Activated CD4-positive, alpha-beta T cell treated with anti-CD3 and anti-CD28 coated beads, Interleukin-2, amount 50 U/mL, for 16 hours (primary cell): ENCODE measurements at places on chromosomes 11 and 22.

- no peak for DNase-seq
These were observed 290.6 kb downstream of the JRKL start for GRCh38 chr11:96680211-96681018.

GRCh38 chr11:69200331-69201065, 44.8 kb downstream of the SMIM38 start:
- DNase-seq, result no peak

DNA sequence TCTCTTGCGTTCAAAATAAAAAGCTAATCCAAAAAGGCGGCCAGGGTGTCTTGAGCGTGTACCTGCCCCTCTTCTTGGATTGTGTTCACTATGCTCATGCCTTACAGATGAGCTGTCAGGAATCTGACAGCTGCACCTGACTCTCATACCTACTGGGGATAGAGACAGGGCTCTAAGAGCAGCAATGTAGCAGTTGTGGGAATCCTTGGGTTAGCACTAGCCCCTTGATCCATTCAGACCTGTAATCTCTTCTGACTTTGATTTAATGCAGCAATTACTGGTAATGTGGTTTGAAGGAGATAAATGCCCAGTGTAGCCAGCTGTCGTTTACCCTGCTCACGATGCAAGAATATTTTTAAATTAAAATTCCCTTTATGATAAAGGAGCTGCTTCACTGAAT, 145.8 kb downstream of the APOL5 start:
- DNase-seq, result no peak

- DNase-seq, result no peak
These were observed 26.7 kb downstream of the PARVG start for GRCh38 chr22:44207173-44207980.

DNA sequence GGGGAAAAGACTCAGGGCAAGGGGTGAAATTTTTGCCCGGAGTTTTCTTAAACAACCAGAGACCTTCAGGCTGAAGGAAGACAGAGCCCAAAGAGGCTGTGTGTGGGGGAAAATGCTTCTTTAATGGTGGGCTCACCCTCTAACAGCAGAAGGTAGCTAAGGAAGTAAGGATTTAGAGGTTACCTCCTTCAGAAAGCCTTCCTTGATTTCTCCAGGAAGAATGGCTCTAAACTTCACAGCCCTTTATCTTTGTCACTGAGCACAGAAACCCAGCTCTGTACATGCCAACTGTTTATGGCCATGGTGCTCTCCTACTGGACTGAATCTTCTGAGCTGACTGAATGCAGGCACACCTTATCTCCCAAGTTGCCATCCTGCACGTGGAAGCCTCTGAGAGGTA, 196.0 kb downstream of the TENM4 start:
- DNase-seq, result no peak

DNA sequence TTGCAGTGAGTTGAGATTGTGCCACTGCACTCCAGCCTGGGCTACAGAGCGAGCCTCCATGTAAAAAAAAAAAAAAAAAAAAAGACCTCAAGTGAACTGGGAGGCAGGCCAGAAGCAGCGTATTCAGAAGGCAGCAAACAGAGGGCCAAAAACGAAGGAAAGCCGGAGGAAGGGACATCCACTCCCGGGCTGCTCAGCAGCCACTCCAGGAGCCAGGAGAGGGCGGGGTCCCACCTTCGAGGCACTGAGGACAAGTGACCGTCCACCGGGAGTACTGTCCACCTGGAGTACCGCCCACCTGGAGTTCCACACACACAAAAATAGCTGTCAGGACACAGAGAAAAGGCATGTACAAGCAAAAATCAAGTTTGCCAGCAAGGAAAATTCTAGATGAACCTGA, 5.5 kb downstream of the TOLLIP start:
- DNase-seq, result no peak

DNA sequence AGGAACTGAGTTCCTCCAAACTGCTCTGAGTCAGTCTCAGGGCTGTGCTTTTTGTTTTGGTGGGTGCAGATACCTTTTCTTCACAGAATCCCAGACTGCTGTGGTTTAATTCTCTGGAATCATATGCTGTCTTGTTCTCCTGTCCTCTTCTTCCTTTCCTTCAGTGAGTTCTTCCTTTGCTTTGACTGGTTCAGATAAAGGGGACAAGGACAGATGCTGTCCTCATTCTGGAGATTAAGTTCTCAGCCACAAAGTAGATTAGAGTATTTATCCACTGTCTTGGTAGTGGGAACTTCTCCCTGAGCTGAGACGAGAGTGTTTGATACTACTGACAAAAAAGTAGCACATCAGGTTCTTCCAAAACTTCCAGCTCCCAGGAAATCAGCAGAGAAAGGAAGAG, 13.3 kb downstream of the ZDHHC5 start:
- no peak for DNase-seq

DNA sequence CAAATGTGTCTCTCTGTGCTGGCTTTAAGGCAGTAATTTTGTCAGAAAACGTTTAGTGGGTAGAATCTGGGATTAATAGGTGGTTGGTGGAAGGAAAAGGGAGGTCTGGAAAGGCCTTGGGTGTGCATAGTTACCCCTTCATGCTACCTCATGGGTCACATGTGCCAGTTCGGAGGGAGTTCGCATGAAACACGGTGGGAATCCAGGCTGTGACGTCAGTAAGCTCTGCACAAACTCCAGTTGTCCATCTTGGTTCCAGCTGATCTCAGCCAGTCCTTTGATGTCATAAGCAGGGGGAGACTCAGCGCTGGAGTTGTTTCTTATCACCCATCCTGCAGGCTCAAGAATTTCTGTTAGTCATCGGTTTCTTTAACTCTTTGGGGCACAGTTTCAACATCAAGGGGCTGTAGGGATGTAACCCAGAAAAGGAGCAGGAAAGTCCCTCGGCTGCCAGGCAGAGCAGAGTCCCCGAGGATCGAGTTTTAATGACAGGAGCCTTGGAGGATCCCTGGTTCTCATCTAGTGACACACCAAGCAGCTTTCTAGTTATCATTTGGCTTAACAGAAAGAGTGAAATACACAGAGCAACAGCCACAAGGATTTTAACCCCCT, 28.9 kb downstream of the MOV10L1 start:
- no peak for DNase-seq

- peak; percentile 24 for DNase-seq
These were observed 69.6 kb downstream of the RAB30 start for GRCh38 chr11:83002053-83002452.

DNA sequence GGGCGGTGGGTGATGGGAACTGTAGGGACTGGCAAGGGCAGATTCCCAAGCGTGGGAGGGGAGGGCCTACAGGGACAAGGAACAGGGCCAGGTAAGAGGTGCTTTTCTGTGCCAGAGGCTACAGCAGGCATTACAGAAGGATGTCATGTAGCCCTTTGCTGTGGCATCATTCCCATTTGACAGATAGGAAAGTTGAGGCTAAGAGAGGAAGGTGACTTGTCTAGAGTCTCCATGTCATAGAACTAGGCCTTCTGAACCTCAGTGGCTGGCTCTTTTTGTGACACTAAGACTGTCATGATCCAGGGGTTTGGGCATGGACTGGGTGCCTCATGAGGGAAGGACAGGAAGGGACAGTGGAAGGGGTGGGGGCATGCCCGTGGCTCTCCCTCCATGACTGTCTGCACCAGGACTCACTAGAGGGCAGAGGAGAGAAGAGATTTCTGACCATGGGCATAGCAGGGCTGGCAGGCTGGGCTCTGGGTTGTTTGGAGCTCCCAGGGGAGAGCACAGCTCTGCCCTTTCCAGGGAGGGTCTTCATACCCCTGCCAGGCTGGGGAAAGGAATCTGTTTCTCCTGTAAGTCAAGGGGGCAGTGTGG, 3.2 kb downstream of the MMP11 start:
- no peak for DNase-seq

- DNase-seq, result no peak
These were observed 124.8 kb upstream of the CSNK2A3 start for GRCh38 chr11:11477695-11478420.

DNA sequence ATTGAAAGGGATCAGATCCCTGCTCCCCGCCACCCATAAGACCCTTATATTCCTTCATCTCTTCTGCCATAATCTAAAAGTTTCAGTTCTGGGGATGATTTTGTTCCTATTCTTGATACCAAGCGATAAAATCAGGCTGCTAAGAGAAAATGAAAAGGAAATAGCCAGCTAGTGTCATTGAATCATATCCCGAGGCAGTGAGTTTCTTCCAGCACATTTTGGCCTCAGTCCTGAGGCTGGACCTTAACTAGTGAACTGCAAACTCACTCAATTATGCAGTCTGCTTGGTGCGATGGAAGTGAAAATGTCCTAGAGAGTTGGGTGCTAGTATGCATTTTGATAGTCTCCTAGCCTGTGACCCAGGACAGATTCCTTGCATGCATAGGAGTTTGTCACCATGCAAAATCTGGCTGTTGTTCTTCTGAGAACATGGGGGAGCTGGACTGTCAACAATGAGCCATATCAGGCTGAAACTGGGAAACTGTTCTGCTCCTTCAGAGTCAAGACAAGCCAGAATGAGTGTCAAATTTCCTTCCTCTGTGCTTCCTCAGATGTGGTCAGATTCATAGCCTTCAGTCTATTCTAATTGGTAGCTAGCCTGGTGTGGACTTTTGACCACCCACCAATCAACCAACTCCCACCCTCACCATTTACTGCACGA, 102.9 kb downstream of the CCDC81 start:
- DNase-seq, result no peak

GRCh38 chr11:5712507-5712906, 22.9 kb downstream of the TRIM22 start:
- DNase-seq, result no peak

DNA sequence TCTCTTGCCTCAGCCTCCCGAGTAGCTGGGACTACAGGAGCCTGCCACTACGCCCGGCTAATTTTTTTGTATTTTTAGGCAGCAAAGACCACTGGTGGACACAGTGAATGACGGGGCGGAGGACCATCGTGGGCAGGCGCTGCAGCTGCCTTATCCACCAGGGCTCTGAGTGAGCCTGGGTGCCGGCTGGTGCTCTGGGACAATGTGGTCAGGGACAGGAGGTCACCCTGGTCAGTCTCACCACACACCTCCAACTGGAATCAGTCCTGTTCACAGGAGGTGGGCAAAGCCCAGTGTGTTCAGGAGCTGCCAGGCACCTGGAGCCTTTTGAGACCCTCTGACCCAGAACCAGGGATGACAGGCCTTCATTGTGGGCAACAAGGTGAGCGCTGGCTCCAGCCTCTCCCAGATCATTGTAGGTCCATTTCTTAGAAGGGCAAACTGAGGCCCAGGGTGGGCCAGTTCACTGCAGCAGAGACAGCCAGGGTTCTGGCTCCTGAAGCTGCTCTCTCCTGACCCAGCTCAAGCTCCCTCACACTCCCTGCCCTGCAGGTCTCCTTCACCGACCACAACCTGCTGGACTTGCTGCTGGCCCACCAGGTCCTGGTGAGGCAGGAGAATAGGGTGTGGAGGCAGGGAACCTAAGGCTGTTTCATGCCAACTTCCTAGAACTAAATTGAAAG, 15.7 kb upstream of the CABP2 start:
- no peak for DNase-seq

- no peak for DNase-seq
These were observed 88.3 kb downstream of the EFCAB6 start for GRCh38 chr22:43723816-43724215.

DNA sequence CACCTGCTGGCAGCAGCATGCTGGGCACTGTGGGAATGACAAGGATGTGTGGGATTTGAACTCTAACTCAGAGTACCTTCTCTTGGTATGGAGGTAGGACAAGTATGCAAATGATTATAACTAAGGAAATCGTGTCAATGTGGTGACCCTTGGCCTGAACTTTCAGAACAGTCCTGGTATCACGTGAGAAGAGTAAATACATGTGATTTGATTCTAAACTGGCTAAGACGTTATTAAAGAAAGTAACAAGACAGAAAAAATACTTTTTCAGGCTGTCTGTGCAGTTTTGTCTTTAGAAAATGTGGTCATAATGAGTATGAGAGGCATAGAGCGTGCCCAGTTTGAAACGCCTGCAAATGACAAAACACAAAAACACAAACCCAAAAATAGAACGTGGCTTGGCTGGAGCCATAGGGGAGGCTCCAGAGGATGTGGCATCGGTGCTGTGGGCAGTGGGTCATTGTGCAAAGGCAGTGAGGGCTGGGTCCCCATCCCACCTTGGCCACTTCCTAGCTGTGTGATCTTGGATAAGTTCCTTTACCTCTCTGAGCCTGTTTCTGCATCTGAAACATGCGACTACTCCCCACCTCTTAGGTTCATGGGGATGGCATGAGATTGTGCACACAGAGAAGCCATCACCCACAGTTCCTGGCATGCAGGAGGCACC, 18.4 kb upstream of the IL2RB start:
- DNase-seq, result peak; percentile 37

GRCh38 chr11:96278039-96278897, 64.7 kb downstream of the MAML2 start:
- DNase-seq, result peak; percentile 22

- no peak for DNase-seq
These were observed 504.2 kb upstream of the ARHGAP42 start for GRCh38 chr11:100182927-100183326.

DNA sequence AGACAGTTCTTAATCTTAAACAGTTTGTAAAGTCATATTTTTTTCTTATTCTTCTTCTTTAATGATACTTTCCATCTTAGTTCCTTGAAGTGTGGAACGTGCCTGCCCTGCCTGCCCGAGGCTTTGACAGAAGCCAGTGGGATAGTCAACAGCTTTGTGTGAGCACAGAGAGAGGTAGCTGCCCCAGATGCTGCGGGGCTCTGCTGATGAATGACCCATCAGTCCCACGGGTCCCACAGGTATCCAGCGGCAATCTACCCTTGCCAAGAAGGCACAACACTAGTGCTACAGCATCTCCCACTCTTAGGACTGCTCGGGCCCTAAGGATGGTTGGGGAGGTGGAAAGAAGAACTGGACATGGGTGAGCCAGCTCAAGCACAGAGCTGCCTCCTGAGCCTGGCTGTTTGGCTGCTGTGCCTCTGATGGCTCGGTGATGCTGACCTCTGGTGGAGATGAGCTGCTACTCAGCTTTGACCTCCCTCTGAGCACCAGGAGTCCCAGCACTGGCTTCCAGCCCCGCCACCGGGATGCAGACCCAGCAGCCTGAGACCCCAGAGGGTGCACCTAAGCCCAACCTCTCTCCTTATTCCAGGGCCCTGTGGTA, 11.8 kb upstream of the APLNR start:
- peak; percentile 29 for DNase-seq

- DNase-seq, result no peak
These were observed 343.7 kb downstream of the BRD1 start for GRCh38 chr22:49483946-49484345.

- DNase-seq, result peak; percentile 62
These were observed 72.0 kb upstream of the NARS2 start for GRCh38 chr11:78646564-78647185.

- no peak for DNase-seq
These were observed 273.5 kb upstream of the PLET1 start for GRCh38 chr11:112534208-112534607.
